ENCODE measurements at places on chromosomes 16 and 17. TPM values are rescaled to one million over a fixed set of nuclear protein-coding genes. Genes with fewer than 3 reads are reported as not detected.

DNA sequence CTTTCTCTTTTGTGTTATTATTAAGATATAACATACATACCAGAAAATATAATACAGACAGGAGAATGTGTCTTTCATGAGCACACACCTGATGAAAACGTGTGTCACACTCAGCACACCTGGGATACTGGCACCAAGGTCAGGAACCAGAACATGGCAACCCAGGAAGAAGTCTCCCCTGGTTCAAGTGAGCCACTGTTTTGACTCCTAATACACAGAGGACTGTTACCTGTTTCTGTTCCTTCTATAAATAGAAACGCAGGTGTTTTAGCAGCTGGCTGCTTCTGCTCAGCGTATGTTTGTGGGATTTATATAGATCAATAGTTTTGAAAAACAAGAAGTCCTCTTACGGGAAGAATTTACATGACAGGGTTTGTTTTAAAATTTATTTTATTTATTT, 3.5 kb downstream of the SEC14L1 start:
- peaks cover 2% of the 10 kb centered on the region for H3K27me3 ChIP-seq
- H3K4me3 ChIP-seq, result no peak overlapping the region
- no peak overlapping the region for H3K27ac ChIP-seq
- peaks cover 53% of the 10 kb centered on the region for H3K36me3 ChIP-seq
- H3K4me1 ChIP-seq, result peaks cover 63% of the 10 kb centered on the region

Gene CD300E
- not detected for total RNA-seq

DNA sequence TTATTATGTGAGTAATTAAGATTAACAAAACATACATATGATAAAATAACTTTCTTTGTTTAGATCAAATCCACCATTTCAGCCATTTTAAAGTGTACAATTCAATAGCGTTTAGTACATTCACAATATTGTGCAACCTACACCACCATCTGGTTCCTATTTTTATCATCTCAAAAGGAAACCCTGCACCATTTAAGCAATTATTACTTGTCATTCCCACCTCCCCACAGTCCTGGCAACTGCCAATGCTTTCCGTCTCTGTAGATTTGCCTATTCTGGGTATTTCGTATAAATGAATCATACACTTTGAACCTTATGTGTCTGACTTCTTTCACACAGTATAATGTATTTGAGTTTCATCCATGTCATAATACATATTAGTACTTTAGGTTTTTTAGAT, 162.5 kb upstream of the CNTNAP4 start:
- DNase-seq, result no peak
- H3K36me3 ChIP-seq, result no peaks in the 10 kb centered on the region
- H3K4me1 ChIP-seq, result no peaks in the 10 kb centered on the region
- H3K27ac ChIP-seq, result no peak overlapping the region

GRCh38 chr16:87098976-87099720, 218.0 kb downstream of the C16orf95 start:
- DNase-seq, result no peak
- H3K27me3 ChIP-seq, result peaks cover 2% of the 10 kb centered on the region
- H3K4me3 ChIP-seq, result no peak overlapping the region
- no peaks in the 10 kb centered on the region for H3K4me1 ChIP-seq
- H3K27ac ChIP-seq, result no peak overlapping the region

DNA sequence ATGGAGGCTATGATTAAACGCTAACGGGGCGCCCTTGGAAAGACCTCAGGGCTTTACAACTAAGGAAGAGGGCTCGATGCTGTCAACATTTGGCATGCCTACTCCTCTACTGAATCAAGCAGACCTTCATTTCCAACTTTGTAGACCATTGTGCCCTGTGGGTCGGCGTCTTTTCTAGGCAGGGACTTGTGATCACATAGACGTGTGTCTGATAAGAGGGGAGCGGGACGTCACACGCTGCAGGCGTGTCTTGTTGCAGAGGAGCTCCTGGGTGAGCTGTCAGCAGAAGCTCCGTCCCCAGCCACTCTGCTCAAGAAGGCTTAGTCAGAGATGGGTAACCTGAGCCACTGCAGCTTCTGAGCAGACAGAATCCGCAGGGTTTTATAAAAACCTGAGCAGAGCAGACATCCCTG, 2.8 kb downstream of the MAPK8IP3 start:
- no peaks in the 10 kb centered on the region for H3K27me3 ChIP-seq
- no peak overlapping the region for H3K27ac ChIP-seq
- H3K4me1 ChIP-seq, result peaks cover 28% of the 10 kb centered on the region
- H3K4me3 ChIP-seq, result no peak overlapping the region
- no peak for DNase-seq

DNA sequence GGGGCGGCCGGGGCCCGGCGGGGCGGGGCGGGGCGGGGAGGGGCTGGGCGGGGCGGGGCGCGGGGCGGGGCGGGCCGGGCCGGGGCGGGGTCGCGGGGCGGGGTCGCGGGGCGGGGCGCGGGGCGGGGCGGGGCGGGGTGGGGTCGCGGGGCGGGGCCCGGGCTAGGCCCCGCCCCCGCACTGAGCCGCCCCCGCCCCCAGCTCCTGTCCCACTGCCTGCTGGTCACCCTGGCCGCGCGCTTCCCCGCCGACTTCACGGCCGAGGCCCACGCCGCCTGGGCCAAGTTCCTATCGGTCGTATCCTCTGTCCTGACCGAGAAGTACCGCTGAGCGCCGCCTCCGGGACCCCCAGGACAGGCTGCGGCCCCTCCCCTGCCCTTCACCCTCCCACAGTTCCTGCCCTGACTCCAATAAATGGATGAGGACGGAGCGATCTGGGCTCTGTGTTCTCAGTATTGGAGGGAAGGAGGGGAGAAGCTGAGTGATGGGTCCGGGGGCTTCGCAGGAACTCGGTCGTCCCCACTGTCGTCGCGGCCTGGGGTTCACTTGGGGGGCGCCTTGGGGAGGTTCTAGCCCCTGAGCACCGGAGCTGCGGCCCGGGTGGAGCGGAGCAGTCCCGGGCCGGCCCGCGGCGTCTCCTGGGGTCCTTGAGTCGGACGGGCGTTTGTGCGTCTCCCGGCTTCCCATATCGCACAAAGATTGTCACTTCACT, 795 bp upstream of the HBM start:
- H3K4me1 ChIP-seq, result peaks cover under 1% of the 10 kb centered on the region
- no peak for DNase-seq
- H3K4me3 ChIP-seq, result no peak overlapping the region

Gene BRICD5
- total RNA-seq, result 24.7 TPM

All from activated T-helper 1 cell treated with anti-CD3 and anti-CD28 coated beads, Interleukin-12 subunit alpha, Interleukin-12 subunit beta, Interleukin-2, Interleukin-4 antibody, amounts not matched to agents 30 ng/mL and 10 ng/mL and 1 ng/mL, durations not matched to agents 14 hours and 24 hours and 36 hours (primary cell).